ENCODE measurements at places on chromosomes 12 and 14.

DNA sequence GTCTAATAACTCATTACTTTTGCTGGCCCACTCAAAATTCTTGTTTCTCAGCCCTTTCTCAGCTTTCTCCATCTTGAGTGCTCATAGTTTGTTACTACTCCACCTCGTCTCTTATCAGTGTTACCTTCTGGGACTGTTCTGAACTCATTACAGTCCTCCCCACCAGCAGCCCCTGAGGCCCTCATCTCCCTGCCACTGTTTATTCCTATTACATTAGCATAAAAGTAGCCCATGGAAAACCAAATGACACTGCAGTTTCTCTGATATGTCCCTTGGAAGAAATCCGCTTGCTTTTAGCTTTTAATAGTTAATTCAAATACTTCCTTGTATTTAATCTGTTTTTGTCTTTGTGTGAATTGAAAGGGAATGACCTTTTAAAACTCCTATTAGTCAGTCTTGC is 7.6 kb downstream of the AKAP6 start:
- no peak for DNase-seq

GRCh38 chr12:22322091-22322490 is 12.4 kb downstream of the ST8SIA1 start:
- no peak for DNase-seq

GRCh38 chr12:54749191-54749818 is 101.1 kb upstream of the DCD start:
- DNase-seq, result peak; percentile 42

GRCh38 chr14:68082698-68083291 is 263.2 kb downstream of the RAD51B start:
- no peak for DNase-seq

GRCh38 chr12:2344885-2345284 is 292.1 kb downstream of the CACNA1C start:
- no peak for DNase-seq

- DNase-seq, result no peak
These were observed 43.3 kb upstream of the ISM2 start for GRCh38 chr14:77541905-77542304.

- DNase-seq, result no peak
These were observed 28.3 kb downstream of the STON2 start for GRCh38 chr14:81371802-81372201.

DNA sequence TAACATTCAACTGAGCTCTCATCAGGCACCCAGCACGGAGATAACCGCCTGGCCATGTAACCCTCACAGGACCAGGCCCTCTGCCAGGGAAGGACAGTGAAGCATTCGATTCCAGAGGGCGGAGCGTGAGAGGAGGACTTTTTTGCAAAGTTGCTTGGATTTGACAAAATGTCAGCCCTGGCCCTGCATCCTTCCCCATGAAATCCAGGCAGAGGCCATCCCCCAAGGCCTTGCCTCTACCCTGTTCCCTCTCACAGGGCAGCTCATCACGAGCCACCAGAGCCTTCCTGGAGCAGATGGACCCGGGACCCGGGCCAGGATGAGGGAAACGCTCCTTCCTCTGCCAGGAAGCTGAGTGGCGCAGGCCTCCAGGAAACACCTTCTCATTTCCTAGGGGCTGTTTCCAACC is 17.0 kb downstream of the CAMKK2 start:
- no peak for DNase-seq
